ENCODE measurements at places on chromosomes 2 and 18.
A peak's percentile ranks its signal among the peaks of the same experiment; 100 is the strongest.

- DNase-seq = no peak
Observed at GRCh38 chr2:234768608-234769196, 183.1 kb upstream of the SH3BP4 start.

GRCh38 chr2:215577356-215577755 lies 141.5 kb upstream of the FN1 start:
- DNase-seq = no peak

GRCh38 chr2:205696927-205697441 lies 14.7 kb downstream of the NRP2 start:
- no peak for DNase-seq

DNA sequence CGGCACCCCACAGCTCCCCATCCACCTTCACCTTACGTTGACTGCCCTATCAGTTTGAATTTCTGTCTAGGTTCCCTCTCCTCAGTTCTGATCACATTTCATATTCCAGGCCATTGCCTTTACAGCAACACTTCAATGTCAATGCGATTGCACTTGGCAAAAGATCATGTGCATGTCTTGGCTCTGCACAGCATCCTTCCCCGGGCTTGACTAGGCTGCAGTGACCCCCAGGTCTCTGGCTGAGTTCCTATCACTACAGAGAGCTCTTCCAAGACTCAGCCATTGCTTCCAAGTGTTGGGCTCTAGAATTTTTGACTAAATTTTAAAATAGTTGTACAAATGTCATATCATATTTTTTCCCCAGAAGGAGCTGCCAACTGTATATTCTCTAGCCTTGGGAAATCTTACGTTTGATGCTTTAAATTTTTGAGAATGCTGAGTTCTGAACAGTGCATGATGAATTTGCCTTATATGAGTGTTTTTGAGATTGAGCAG lies 103.8 kb upstream of the NEDD4L start:
- DNase-seq = no peak

DNA sequence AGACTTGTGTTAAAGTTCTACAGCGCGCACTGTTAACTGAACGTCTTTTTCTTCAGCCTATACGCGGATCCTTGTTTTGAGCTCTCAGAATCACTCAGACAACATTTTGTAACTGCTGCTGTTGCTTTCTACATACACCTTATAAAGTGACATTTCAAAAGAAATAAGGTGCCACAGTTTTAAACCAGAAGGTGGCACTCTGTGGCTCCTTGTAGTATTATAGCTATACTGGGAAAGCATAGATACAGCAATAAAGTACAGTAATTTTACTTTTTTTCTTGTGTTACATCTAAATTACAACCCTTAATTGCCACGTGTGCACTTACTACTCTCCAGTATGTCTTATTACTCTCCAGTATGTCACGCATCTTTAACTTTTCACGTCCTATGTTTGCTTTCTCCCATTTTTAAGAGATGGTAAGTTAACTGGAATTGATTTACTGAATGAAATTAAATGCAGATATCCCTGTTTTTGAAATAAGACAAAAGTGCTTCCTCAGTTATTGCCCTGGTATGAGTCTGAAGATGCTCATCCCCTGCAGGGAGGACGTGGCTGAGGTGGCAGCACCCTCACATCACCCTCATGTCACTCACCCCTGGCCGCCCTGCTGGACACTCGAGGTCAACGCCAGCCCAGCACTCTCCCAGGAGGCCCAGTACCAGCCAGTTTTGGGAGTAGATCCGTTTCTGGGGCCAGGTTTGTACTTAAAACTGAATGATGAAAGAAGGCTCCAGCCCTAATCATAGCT lies 37.8 kb downstream of the GORASP2 start:
- DNase-seq = no peak

GRCh38 chr2:214217599-214217998 lies 193.3 kb upstream of the VWC2L start:
- no peak for DNase-seq

- DNase-seq = no peak
Observed at GRCh38 chr2:209642146-209642820, 129.3 kb upstream of the UNC80 start.

DNA sequence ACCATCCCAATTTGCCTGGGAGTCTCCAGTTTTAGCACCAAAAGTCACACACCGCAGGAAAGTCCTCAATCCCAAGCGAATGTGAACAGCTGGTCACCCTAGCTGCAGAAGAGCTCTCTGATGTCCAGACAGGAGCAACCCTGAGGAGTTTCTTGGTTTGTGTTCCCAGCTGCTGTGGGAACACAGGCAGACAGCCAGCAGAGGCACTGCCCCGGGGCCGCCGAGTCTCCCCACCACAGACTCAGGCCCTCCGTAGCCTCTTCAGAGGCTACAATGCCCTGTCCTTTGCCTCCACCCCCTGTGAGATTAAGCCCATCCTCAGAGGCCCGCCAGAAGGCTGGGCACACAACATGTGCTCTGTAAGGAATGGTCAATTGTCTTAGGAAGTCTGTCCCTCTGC lies 111.5 kb downstream of the TTC32 start:
- DNase-seq = no peak

GRCh38 chr2:3296182-3296972 lies 81.2 kb downstream of the EIPR1 start:
- DNase-seq = no peak

DNA sequence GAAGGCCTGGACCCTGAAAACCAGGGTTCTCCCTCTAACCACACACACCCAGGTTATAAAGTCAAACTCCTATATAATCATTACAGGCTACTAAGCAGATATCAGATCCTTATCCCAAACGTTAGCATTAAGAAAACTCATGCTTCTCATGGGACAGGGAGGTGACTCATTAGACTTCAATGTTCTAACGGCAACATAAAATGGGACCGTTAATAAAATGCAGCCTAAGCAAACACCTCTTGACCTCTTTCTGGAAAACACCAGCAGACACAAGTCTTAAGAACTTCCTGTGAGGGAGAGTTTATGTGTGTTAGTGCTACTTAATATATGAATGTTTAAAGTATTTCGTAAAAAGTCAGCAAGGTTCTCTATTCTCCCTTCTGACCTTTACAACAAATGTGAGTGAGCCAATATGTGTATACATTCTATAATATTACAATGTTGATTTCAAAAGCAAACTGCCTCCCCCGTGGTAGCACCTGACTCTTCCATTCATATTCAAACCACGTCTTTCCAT lies 31.7 kb downstream of the LPIN2 start:
- no peak for DNase-seq

GRCh38 chr2:133879703-133880102 lies 311.4 kb upstream of the NCKAP5 start:
- DNase-seq = no peak

DNA sequence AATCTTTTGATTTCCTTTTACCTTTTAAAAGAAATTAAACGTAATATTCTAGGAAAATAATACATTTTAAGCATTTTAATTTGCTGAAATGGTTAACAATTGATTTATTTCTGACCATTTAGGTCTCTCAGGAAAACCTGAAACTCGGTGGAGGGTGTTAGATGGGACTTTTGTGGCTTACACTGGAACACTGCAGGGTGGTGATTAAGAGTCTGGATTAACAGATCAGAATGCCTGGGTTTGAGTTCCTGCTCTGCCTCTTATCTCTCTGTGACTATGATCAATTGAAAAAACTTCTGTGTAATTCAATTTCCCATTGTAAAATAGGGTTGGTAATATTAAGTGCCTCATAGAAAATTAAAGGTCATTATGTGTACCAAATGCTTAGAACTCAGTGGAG lies 168.7 kb downstream of the UBE2E3 start:
- DNase-seq = no peak

DNA sequence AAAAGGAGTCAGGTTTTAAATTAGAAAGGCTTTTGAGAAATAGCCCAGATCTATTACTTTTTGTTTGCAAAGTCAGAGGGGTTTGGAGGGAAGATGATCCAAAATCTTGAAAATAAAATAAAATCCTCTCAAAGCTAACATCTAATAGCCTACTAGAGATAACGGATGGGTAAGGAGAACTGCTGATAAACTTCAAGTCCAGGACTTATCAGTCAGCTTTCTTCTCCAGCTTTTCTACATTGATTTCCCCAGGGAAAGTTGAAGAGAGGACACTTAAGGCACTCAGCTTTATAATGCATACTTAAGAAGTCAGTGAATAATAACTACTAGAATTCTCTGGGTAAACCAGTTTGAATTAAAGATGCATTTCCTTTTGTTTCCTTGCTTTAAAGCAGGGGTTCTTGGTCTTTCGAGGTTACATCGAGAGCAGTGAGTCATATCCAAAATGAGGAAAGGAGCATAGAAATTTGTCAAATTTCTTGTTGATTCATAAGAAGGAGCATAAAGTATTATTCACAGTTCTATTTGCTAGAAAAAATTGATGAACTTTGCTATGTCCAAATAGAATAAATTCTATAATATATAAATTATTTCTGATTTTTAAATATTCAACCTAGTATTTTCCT lies 43.2 kb upstream of the ITPRID2 start:
- DNase-seq = peak; percentile 95

Data from DMS79 treated with DMSO at 0.1 percent for 48 hours (cell line).